ENCODE measurements at places on chromosomes 2 and 18.

GRCh38 chr2:3287896-3288295, 89.7 kb downstream of the EIPR1 start:
- no peak for DNase-seq

DNA sequence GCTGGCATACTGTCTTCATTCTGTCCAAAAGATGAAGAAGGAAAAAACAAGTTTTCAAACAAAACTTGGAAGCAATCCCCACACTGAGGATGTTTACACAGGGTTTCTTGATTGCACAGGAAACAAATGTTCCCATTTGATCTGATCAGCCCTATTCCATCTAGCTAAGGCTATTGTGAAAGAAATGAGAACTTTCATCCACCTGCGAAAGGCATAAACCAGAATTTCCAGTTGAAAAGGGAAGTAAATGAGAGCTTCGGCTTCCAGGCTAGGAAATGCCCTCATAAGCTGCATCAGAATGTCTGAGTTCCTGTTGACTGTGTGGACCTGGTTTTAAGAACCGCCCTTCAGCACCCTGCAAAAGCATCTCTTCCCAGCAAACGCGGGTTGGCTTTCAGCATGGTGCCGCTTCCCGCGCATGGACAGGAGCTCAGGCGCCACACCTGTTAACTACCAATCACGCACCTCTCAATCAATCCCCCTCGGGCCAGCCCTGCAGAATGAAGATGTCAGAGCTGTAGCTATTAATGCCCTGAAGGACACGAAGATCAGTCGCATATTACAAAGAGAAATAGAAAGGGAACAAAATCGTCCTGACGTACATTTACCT, 850.4 kb downstream of the GALR1 start:
- DNase-seq = no peak

GRCh38 chr2:240918258-240919091, 12.3 kb downstream of the CROCC2 start:
- DNase-seq = no peak

DNA sequence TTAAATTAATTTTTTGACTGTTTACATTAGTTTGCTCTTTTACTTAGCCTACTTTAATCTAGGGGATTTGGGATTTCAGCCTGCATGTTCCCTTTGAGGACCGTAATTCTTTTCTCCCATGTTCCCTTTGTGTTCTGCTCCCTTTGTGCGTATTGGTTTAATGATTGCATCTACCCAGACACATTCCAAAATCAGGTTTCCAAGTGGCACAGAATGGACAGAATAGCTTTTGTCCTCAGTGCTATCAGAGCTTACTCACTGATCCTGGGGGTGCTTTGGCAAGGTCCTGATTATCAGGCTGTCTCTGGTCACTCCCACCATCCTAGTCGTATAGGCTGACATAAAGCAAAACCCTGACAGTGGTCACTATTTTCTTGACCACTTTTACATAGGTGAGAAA, 867.5 kb downstream of the TSN start:
- no peak for DNase-seq

DNA sequence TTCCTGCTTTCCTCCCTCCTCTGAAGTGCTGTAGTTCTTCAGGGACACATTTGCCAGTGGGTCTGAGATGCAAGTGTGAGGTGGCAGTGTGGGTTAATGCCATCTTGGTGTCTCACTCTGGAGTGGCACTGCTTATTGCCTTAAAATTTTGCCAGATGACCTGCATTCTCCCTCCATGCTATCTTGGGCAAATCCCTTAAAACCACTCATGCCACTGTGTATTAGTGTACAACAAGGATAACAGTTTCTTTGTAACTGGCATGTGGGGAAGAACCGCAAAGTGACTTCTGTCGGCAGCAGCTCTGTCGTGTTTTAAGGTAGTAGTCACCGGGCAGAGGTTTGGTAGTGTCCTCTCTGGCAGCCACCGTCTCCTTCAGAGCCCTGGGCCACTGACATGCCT, 124.2 kb downstream of the NEDD4L start:
- no peak for DNase-seq

Measured in NAMALWA (cell line).